ENCODE measurements at places on chromosomes 16 and 17.
A peak's percentile ranks its signal among the peaks of the same experiment; 100 is the strongest.

GRCh38 chr16:24946155-24946554 lies 69.0 kb downstream of the ARHGAP17 start:
- no peak for DNase-seq

DNA sequence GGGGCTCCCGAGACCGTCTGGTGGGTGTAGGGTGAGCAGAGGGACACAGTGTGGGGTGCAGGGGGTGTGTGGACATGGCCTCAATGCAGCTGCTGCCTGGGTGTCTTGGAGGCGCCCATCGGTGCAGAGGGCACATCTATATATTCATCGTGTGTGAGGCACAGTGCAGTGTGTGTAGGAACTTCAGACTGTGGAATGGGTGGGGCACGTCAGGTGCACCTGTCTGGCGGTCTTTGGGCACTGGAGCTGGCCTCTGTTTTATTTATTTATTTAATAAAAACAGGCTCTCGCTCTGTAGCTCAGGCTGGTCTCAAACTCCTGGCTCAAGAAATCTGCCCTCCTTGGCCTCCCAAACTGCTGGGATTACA lies 16.8 kb downstream of the LASP1 start:
- DNase-seq, result no peak

- DNase-seq, result no peak
Measured at GRCh38 chr16:2095315-2095853, 40.3 kb downstream of the PKD1 start.

DNA sequence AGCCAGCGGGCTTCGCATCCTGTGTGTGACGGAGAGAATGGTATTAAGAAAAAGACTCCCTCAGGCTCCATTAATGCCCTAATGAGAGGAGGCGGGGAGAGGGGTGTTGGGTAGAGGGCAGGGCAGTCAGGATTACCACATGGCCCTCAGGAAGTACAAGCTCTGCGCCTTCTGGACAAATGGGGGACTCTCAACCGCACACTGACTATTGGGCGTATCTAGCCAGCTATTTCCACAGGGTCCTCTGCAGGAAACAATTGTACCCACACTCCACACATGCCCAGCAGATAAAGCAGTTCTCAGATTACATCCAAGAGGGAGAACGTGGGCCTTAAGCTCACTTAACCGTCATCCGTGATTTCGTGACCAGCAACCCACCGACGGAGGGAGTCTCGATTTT lies 14.7 kb downstream of the NXN start:
- no peak for DNase-seq

- DNase-seq, result peak; percentile 50
Measured at GRCh38 chr16:89828199-89828869, at the start of gene SPIRE2. SPIRE2 (plus strand) TSS chr16:89828475; CDS start chr16:89828551, 76 bp downstream.

DNA sequence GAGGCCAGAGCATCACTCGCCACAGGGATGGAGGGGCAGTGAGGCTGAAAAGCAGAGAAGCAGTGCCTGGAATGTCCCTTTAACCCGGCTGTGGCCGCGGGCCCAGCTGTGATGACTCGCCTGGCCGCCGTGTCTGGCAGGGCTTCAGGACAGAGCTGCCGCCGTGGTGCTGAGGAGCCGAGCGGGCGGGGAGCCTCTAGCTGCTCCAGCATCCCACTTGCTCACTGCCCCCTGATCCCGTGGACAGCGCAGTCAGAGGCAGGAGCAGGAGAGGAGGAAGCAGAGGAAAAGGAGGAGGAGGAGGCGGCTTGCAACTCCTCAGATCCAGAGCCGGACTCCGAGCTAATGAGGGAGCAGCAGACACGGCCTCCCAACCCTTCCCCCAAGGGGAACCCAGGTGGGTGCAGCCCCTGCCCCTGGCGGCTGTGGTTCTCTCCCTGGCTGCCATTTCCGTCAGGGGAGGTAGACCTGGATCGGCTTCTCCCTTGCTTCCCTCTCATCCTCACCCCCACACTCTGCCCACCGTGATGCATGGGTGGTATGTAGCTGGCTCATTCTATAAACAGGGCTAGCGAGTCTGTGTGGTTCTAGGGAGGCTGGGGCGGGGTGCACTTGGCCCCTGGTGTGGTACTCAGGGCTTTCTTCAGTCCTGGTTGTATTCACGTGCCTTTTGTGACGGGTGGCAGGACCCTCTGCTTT lies 165.7 kb downstream of the CMIP start:
- DNase-seq, result no peak

GRCh38 chr16:23357761-23358290 lies 55.7 kb downstream of the SCNN1B start:
- no peak for DNase-seq

DNA sequence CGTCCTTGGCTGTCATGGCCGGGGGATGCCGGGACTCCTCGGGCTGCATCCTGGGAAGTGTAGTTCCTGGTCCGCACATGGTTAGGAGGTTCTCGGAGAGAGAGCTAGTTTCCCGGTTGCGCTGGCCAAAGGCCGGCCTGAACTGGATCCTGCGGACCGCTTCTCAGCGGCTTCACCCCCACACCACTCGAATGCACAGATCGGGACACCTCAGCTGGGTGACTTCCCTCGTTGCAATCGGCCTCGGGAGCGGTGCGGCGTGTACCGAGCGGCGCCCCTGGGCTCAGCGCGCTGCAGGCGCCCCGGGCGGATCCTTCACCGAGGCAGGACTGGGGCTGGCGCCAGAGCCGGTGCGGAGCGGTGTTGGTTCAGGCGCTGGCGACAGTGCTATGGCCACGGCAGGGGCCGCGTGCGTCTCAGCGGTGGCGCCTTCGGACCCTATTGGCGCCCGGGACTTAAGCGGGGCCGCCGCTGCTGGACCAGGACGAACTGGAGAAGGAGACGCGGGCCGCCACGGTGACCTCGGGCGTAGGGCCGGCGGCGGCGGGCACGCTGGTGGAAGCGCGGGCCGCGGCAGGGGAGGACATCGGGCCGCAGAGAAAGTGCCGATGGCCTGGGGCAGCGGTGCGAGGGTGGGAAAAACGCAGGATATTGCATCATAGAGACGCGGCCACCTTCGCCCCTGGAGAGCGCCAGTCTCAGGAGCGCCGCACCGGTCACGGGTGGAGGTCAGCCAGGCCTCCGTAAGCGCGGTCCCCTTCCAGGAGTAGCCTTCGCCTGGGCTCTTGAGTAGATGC lies 11.4 kb downstream of the ZNF629 start:
- no peak for DNase-seq

GRCh38 chr17:56678249-56679114 lies 85.0 kb downstream of the NOG start:
- no peak for DNase-seq

DNA sequence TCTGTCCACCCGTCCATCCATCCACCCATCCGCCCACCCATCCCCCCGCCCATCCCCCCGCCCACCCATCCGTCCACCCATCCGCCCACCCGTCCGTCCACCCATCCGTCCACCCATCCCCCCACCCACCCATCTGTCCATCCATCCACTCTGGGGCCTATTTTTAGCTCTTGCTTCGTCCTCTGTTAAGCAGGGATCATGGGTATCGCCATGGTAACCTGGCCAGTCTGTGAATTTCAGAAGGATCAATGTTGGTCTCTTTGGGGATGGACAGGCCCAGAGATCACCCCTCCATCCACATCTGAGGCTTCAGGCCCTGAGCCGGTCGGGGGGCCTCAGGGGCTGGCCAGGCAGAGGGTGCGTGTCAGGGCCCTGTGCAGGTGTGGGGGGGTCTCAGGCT lies 15.2 kb upstream of the DPEP1 start:
- DNase-seq, result no peak

GRCh38 chr16:19377864-19378263 lies 39.8 kb upstream of the TMC5 start:
- no peak for DNase-seq

- no peak for DNase-seq
Measured at GRCh38 chr16:22751685-22752084, 62.3 kb upstream of the HS3ST2 start.

- DNase-seq, result no peak
Measured at GRCh38 chr17:45334231-45334630, 17.4 kb upstream of the MAP3K14 start.

DNA sequence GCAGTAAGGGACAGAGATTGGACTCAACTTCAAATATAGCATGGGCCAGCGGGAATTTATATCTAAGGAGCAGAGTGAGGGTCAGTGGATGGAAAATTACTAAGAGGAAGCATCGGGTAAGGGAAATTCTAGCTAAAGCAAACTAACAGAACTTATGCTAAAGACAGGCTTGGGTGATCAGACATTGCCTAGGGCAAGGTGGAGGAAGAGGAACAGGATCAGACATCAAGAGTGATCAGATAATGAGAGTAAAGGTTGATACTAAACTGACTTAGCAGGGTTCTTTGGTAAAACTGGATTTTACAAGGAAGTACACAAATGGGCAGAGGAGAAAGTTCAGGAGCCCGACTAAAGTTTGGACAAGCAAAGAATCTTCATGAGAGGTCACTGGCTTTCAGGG lies 86.3 kb upstream of the TOM1L1 start:
- no peak for DNase-seq

- no peak for DNase-seq
Measured at GRCh38 chr17:9410301-9410700, 165.3 kb downstream of the STX8 start.

DNA sequence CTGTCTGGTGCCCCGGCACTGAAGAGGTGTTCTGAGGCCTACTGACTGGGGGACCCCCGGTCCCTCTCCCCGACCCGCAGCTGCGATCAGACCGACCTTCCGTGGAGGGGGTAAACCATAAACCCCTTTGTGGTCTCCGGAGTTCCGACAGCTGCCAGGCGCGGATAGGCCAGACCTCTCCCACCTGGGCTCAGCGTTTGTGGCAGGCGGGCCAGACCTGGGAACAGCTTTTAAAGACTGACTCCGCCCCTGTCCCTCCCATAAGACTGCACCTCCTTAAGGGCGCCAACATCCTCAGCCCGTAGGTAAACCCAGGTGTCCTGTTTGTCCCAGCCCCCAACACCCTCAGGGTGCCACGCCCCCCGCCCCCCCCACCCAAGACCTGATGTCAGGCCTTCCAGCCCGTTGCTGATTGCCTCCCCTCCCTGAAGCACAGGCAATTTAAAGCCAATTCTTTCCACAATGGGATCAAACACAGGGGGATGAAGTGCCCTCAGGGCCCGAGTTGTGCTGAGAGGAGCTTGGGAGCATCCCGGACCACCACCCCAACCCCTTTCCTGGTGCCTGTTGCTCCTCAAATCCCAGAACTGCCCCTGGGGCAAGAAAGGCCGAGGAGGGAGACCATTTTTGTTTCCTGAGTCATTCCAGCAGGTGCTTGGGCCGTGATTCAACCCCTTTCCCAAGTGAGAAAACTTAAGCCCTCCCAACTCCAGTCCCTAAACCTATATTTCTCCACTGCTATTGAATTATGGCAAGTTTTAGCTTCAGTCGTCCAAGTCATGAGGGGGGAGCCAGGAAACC lies at the start of gene SOX15:
TSS of gene SOX15 (minus strand) at position 204 of the 801 bp plus-strand sequence. CDS start 418 bp downstream, outside the sequence.
- no peak for DNase-seq

DNA sequence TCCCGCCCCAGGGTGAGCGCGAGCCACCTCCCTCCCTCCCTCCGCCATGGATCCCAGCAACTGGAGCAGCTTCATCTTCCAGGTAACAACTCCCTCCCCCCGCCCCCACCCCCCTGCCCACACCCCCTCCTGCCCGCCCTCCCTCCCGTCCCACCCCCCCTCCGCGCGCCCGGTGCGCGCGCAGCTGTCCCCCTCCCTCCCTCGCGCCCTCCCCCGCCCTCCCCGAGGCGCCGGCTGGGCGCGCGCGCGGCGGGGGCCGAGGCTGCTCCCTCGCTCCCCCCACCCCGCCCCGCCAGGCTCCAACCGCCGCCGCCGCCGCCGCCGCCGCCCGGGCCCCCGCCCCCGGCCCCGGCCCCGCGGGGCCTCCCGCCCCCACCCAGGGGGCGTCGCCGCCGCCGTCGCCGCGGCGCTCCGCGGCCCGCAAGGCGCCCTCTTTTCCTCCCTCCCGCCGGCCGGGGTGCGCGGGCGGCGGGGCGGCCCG lies at the start of gene MAZ:
TSS of gene MAZ (plus strand) at position 431 of the 481 bp plus-strand sequence. CDS start 173 bp downstream, outside the sequence.
- DNase-seq, result no peak

GRCh38 chr16:27402964-27403600 lies 1.1 kb downstream of the IL21R start:
- DNase-seq, result peak; percentile 25

DNA sequence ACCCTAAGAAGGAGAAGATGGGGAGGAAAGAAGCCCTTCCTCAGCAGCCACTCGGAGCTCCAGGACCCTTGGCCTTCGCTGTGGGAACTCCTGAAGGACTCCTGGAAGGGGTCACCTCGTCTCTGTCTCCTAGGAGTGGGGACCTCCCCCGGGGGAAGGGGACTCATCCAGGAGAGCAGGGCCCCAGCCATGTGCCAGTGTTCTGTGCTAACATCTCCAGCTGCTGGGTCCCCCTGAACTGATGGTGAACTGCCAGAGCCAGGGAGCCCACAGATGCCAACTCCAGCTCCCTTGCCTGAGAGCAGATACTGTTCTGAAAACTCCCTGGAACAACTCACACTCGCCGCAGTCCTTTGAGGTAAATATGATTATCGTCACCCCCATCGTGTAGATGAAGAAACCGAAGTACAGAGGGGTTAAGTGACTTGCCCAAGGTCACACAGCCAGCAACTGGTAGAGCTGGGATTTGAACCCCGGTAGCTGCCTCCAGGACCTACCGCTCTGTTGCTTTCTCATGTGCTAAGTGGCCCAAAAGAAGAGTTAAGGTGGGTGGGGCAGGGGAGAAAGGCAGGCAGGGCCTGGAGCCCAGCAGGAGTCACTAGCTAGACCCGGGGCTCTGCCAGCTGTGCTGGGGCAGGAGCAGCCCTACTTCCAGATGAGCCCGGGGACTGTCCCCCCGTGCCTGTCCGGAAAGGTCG lies 10.5 kb downstream of the TIMM22 start:
- DNase-seq, result no peak

- no peak for DNase-seq
Measured at GRCh38 chr17:18004884-18005305, 32.2 kb downstream of the DRC3 start.

- DNase-seq, result no peak
Measured at GRCh38 chr17:22301353-22301745, 609.0 kb downstream of the KCNJ18 start.

GRCh38 chr17:15456972-15457722 lies 10.3 kb downstream of the CDRT4 start:
- DNase-seq, result no peak

DNA sequence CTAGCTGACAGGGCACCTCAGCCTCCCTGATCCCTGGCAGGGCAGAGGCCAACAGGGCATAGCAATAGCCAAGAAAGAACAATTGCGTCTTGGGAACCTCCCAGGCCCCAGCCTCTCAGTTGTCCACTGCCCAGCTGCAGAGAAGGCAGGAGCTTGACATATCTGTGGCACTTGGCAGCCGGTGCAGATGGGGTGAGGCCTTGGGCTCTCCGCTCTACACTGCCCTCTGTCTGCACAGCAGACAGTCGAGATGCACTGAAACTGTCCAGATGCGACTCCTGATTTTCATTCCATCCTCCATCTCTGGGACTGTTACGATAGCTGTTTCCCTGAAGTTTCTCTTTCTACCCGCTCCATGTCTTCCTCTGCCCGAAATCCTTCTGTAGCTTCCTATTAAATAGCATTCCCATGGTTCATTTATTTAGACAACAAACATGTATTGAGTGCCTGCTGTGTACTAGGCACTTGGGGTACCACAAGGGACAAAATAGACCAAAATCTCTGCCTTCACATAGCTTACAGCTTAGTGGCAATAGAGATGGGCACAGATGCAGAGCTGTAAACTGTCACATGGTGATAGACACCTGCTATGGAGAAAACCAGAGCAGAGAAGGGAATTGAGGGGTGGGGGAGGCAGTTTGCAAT lies 3.3 kb downstream of the POLR3E start:
- no peak for DNase-seq

All from thymus (tissue), 14 donors.